T-cell (primary cell): ENCODE measurements at places on chromosomes 11 and 22.

GRCh38 chr11:121777056-121777455 is 324.3 kb upstream of the SORL1-AS1 start:
- H3K36me3 ChIP-seq: no peaks in the 10 kb centered on the region
- no peak for DNase-seq
- peaks cover 2% of the 10 kb centered on the region for H3K27me3 ChIP-seq
- no peaks in the 10 kb centered on the region for H3K4me1 ChIP-seq

- H3K4me1 ChIP-seq: no peaks in the 10 kb centered on the region
- no peak overlapping the region for H3K4me3 ChIP-seq
- H3K36me3 ChIP-seq: peaks cover 54% of the 10 kb centered on the region
- DNase-seq: no peak
- H3K27ac ChIP-seq: no peak overlapping the region
Measured at GRCh38 chr11:108093128-108093904, 28.1 kb upstream of the ACAT1 start.

GRCh38 chr11:102453302-102453695 is 734 bp upstream of the TMEM123 start:
- no peaks in the 10 kb centered on the region for H3K27me3 ChIP-seq
- peak overlapping the region; percentile 80 for H3K27ac ChIP-seq
- H3K4me1 ChIP-seq: peaks cover 46% of the 10 kb centered on the region

DNA sequence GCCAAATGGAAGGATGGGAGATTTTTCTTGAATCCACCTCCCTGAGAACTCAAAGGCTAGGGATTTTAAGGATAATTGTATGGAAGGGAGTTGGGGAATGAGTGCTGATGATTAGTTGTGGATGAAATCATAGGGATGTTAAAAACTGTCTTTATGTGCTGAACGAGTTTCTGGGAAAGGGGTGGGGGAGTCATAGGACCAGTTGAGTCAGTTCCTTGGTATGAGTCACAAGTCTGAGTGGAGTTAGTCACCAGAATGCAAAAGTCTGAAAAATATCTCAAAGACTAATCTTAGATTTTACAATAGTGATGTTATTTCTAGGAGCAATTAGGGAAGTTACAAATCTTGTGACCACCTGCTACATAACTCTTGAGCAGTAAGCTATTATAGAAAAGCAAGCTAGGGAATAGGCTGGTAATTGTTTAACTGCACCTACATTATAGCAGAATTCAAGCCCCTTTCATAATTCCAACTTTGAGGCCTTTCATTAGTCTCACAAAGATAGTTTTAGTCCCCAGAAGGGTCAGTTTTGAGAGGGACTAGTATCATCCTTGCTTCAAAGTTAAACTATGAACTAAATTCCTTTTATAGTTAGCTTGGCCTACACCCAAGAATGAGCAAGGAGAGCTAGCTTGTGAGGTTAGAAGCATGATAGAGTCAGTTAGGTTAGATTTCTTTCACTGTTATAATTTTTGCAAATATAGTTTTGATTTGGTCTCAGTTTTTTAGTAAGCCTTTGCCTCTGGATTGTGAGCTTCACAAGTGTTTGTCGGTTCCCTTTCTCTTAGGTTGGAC is 668.0 kb downstream of the ETS1 start:
- no peaks in the 10 kb centered on the region for H3K36me3 ChIP-seq
- H3K4me1 ChIP-seq: no peaks in the 10 kb centered on the region
- H3K27ac ChIP-seq: no peak overlapping the region
- H3K27me3 ChIP-seq: no peaks in the 10 kb centered on the region
